Activated gamma-delta T cell treated with anti-CD3 and anti-CD28 coated beads, Interleukin-2, amount 50 U/mL, for 16 hours (primary cell): ENCODE measurements at places on chromosomes 3 and 15.

GRCh38 chr15:43118286-43118685 lies 12.4 kb upstream of the UBR1 start:
- no peak for DNase-seq

DNA sequence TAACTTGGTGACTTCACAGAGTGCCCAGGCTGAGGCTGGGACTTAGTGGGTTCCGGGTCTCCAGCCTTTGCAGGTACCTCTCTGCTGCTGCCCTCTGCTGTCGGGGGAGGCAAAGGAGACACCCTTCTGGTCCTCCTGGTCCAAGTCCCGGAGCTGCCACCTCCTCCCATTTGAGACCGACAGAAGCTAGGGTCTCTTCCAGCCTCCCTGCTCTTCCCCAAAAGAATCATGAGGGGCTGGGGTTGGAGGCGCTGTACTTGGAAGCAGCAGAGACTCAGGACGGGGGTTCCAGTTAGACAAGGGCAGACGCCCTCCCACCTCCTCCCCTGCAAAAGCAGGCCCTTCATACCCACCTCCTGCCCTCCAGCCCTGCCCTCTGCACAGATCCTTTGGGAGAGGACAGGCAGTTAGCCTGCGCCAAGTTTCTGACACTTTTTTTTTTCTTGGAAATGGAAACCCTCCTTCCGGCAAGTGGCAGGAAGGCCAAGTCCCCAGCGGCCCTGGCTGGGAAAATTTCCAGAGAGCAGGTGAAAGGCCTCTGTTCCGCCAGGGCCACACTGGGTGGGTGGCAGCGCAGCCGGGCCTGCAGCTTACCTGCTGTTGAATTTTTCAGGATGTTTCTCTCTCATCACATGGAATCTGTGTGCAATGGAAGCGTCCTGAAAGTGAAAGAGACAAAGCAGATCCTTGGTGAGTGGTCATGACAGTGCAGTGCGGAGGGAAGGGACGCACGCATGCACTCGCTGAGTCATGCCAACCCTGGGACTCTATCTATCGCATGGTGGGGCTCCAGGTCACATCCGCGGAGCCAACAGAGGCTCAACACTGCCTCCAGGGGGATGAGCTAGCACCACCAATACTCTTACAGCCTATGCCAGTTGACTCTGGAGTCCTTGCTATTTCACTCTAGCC lies 119.9 kb downstream of the DGKG start:
- DNase-seq = peak; percentile 15

- DNase-seq = no peak
Observed at GRCh38 chr15:74397239-74398068, 30.0 kb upstream of the CYP11A1 start.

- no peak for DNase-seq
Observed at GRCh38 chr15:66907826-66908743, 157.3 kb upstream of the SMAD3 start.

DNA sequence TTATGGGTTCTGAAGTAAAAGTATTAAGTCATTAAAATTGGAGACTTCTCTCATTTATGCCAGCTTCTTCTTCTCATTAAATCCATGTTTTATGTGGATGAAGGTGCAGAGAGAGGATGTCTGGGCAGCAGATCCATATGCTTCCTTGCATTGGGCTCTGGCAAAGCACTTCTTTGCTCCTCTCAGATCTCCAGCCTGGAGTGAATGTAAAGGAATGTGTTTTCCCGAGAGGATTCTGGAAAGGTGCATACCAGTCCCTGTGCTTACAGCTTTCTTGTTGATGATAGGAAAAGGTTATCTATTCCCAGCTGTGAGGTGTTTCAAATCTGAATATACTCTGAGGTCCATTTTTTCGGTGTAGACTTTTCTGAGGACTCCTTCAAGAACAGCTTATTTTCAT lies 79.9 kb upstream of the PEX5L start:
- DNase-seq = no peak

DNA sequence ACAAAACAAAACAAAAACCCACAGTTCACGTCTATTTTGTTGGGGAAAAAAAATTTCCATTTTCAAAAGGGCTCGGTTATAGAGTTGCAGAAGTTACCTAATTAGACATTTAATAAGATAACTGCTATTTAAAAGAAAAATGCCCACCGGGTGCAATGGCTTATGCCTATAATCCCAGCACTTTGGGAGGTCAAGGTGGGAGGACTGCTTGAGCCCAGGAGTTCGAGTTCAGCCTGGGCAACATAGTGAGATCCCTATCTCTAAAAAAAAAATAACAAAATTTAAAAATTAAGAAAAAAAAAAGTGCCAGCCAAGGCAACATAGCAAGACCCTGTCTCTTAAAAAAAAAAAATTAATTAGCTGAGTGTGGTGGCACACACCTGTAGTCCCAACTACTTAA lies 19.2 kb downstream of the SEC11A start:
- DNase-seq = no peak

GRCh38 chr3:117367861-117368260 lies 658.3 kb downstream of the TUSC7 start:
- DNase-seq = no peak

GRCh38 chr15:61393949-61394348 lies 164.8 kb upstream of the RORA start:
- DNase-seq = no peak

DNA sequence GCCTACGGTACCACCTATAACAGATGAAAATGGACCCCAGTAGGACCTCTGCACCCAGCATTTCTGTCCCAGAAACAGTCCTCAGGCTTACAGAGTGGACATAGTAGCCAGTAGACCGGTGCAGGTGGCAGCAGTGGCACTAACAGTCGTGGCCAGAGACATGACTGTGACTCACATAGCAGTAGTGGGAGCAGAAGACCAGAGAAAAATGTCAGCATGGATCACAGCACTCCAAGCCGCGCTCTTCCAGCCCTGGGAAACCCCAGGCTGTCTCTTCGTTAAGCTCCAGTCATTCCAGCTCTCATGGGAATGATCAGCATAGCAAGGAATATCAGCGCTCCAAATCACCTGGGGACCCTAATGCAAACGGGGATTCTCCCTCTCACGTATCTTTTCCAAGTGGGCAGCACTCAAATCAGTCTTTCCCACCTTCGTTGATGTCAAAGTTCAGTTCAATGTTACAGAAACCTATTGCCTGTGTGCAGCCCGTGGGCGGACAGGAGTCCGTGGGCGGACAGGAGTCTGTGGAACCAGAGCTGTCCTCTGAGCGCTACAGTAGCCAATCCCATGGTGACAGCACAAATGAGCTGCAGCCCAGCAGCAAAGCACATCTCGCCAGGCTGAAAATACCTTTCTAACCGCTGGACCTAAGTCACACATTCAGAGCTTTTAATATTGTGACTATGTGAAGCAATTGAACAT lies 10.5 kb downstream of the BFSP2 start:
- no peak for DNase-seq

GRCh38 chr15:67771189-67771800 lies 54.0 kb upstream of the SKOR1 start:
- no peak for DNase-seq

- no peak for DNase-seq
Observed at GRCh38 chr3:117286488-117286887, 576.9 kb downstream of the TUSC7 start.

- no peak for DNase-seq
Observed at GRCh38 chr15:31311735-31312619, 14.7 kb upstream of the KLF13 start.

DNA sequence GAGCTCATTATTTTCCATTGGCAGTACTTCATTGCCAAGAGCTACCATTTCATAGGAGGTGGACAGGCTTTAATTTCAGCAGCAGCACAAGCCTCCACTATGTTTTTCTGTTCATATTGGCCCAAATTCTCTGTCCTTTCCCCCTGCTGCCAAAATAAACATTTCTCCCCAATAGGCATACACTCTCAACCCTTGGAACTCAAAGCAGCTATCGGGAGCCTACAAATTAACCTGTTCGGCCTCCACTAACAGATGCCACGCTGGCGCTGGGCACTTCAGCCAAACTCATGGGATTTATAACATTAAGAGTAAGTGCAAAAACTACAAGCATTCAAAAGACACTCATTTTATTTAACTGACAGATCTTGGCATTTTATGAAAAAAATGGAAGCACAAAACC lies 95.7 kb downstream of the NSUN3 start:
- DNase-seq = no peak

DNA sequence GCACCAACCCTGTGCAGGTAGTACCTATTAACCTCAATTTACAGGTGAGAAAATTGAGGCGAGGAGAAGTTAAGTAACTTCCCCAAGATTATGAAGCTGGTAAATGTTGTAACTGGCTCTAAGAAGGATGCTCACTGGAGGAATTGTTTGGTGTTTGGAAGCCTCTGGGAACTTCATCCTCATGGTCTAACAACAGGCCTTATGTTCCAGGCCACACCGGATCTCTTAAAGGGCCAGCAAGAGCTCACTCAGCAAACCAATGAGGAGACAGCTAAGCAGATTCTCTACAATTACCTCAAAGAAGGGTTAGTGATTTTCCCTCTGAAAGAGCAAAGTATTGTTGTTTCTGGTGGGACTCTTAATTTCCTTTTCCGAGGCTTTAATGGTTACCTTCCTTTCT lies 63.9 kb downstream of the CGNL1 start:
- DNase-seq = no peak

DNA sequence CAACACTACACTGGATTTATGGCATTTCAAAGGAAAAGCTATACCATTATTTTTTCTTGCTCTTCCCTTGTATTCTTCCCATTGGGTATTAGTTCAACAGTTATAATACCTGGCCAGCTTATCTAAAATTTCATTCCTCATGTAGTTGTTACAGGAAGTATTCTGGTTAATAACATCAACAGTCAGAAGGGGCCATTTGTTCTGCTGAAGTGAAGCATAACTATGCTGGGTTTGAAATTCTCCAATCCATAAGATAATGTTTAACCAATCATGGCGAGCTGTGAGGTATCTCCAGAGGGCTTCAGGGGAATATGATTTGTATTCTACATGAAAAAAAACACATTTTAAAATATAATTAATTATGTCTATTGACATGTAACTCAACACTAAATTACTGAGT lies 43.4 kb downstream of the SPG11 start:
- no peak for DNase-seq

- no peak for DNase-seq
Observed at GRCh38 chr3:19264424-19264823, 116.1 kb downstream of the KCNH8 start.

DNA sequence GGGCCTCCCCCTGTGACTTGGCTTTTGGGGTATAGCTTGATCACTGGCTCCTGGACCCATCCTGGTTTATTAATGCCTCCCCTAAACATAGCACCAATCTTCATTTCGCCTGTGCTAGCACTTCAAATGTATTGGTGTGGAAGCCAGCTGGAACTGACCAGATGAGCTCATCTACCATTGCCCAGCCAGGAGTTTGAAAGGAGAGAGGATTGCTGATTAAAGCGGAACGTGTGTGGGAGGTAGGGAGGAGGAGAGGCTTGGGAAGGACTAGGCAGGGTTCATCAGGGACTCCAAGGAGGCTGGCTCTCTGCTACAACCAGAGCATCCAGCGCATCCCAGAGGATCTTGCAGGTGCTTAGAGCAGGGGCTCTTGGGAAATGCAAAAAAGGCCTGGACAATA lies 34.4 kb upstream of the TLE3 start:
- DNase-seq = no peak

DNA sequence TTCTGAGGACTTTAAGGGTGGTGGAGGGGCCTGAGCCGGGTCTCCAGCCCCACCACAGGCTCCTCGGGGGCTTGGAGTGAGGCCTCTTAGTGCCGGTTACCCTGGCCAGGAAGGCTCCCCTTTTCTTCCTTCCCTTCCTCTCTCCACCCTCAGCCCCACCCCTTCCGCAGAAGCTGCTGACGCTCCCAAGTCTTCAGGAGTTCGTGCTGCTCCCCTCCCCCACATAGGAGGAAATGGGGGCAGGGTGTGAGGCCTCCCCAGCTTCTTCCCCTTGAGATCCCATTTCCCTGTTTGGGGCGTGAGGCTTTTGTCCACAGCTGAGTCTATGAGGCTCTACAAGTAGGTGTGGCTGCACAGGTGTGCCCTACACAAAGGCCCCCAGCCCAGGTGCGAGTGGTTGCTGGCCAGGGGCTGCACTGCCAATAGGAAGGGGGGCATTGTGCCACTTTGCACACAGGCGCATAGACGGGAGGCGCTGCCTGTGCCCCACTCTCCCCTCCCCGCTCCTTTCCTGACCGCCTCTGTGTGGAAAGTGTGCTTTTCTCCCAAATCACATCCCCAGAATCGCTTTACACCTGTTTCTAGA lies 915 bp upstream of the CALML4 start:
- DNase-seq = no peak

- DNase-seq = no peak
Observed at GRCh38 chr3:176906046-176906905, 291.0 kb downstream of the TBL1XR1 start.

GRCh38 chr15:80587816-80588456 lies 107.2 kb upstream of the ABHD17C start:
- no peak for DNase-seq

- DNase-seq = no peak
Observed at GRCh38 chr3:127485396-127486170, 105.0 kb downstream of the TPRA1 start.

- DNase-seq = no peak
Observed at GRCh38 chr15:66886686-66887273, 178.6 kb upstream of the SMAD3 start.

DNA sequence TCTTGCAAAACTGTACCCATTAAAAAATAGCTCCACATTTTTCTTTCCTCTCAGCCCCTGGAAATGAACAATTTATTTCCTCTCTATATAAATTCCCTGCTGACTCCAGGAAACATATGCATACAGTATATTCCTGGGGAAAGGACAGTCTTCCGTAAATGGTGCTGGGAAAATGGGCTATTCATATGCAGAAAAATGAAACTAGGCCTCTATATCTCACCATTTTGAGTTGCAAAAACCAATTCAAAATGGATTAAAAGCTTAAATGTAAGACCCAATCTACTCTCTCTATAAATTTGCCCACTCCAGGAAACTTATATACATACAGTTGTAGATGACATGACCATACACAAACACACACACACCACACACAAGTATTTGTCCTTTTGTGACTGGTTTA lies 85.9 kb upstream of the GPR149 start:
- DNase-seq = no peak

- DNase-seq = no peak
Observed at GRCh38 chr3:111989061-111989678, 9.6 kb upstream of the TAGLN3 start.

GRCh38 chr3:143671626-143672025 lies 176.6 kb downstream of the SLC9A9 start:
- DNase-seq = no peak

GRCh38 chr3:152047465-152047864 lies 174.0 kb downstream of the SUCNR1 start:
- no peak for DNase-seq

- DNase-seq = peak; percentile 51
Observed at GRCh38 chr15:68559345-68560310, 19.2 kb upstream of the CORO2B start.

GRCh38 chr3:25171897-25172296 lies 256.2 kb upstream of the RARB start:
- DNase-seq = no peak

- DNase-seq = no peak
Observed at GRCh38 chr3:55534876-55535275, 47.8 kb upstream of the WNT5A start.

- DNase-seq = no peak
Observed at GRCh38 chr15:53457479-53457878, 302.0 kb downstream of the WDR72 start.
